NCI-H2171 (cell line): ENCODE measurements at places on chromosomes 12 and 14.

DNA sequence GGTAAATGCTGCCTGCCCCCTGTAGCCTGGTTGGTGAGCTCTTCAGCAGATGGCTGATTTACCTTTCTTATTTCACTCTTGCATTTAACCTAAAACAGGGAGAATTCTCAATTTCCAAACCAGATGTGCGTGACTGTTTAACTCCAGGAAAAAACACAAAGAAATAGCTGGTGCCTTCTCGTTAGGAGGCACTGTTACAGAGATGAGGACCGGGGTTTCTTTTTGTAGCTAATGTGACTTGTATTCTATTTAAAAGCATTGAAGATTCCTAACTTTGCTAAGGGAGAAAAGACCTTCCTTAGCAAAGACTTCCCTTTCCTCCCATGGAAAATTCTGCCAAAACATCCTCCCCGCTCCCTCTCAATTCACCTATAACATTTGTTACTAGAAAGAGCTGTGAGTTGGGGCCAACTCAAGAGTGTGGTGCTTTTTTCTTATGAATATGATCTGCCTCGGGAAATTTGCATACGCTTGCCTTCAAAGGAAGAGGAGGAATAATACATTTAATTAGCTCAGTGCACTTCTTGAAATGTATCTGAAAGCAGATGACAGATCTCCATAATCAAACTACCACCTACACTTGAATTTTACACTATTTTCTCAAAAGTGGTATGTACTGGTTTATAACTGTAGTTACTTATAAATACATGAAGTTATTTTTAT, 102.0 kb upstream of the ARID2 start:
- DNase-seq: no peak

DNA sequence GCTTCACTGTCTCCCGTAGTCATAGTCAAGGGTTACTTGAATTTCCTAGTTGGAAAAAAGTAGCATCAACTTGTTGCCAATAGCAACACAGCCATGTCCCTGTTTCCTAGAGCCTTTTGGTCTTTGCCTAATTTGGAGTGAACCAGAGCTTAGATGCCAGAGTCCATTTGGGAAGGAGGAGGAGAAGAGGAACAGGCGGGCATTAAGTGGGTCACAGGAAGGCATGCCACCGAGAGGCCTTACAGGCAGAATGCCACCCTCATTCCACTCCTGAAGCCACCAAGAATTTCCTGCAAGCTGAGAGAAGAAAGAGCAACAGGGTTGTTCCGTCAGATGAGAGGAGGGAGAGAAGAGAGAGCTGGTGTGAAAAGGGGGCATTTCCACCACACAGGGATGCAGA, 339.5 kb downstream of the DPF3 start:
- no peak for DNase-seq

GRCh38 chr12:2623472-2623871, 171.3 kb upstream of the FKBP4 start:
- no peak for DNase-seq

- DNase-seq: no peak
Observed at GRCh38 chr12:130083734-130084133, 78.5 kb upstream of the FZD10 start.

- no peak for DNase-seq
Observed at GRCh38 chr12:12229556-12230092, 37.2 kb downstream of the LRP6 start.

DNA sequence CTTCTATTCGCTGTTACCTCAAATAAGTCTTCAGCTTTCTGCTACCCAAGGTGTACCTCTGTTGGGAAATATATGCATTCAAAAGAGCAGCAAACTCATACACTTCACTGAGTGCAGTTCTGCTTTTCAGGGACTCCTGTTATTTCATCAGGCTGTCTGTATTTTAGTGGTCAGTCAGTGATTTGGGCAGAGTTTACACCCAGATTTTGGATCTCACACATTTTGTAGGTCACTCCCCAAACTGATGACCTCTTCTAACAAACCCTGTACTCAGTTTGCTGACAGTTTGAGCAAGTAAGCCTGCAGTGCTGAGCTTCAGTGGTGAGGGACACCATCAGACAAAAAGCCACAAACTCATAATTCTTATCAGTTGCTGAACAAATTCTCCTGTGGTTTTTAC, 8.2 kb upstream of the WASHC4 start:
- DNase-seq: no peak

- no peak for DNase-seq
Observed at GRCh38 chr12:38490941-38491340, 174.4 kb downstream of the ALG10B start.

DNA sequence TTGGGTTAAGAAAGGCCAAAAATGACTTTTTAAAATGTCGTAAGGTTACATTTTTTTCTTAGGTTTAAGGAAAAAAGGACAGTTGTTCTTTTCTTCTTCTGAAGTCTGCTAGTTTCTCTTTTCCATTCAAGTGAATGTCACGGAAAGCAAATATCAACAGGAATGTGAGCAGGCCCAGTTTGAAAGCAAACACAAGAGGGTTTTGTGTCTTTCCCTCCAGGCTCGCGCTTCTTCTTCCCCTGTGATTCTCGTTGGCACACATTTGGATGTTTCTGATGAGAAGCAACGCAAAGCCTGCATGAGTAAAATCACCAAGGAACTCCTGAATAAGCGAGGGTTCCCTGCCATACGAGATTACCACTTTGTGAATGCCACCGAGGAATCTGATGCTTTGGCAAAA, 85.4 kb downstream of the LRRK2 start:
- no peak for DNase-seq

GRCh38 chr12:75190846-75191245, 18.8 kb downstream of the KCNC2 start:
- DNase-seq: no peak

- DNase-seq: no peak
Observed at GRCh38 chr14:100333311-100333710, 10.2 kb downstream of the SLC25A47 start.

DNA sequence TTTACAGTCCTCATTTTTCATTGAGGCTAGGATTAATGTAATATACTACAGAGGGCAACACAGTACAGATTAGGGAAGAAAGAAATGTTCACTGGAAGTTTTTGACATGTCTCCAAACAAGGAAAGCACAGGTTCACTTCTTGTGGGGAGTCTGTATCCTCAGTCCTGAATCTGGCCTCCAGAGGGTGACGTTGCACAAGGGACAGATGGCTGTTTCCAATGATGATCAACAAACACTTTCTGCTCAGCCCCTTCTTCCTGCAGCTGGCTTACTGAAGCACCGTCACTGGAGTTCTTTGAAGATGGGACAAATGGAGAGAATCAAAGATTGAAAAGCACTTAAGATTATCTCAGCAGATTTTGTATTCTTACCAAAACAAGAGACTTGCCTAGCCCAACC, 123.3 kb upstream of the OR4E1 start:
- DNase-seq: no peak

DNA sequence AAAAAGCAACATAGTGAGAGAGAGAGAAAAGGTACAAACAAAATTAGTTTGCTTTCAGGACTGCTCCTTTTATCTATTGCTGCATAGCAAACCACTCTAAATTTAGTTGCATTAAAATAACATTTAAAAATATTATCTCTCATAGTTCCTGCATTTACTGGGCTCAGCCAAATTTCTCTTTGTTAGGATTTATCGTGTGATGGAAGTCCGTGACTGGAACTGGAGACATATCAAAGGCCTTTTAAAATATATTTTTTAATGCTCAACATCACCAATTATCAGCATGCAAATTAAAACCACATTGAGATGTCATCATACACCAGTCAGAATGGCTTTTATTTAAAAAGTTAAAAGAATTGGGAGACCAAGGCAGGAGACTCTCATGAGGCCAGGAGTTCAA, 107.6 kb upstream of the SYT1 start:
- no peak for DNase-seq

- DNase-seq: no peak
Observed at GRCh38 chr12:116319898-116320621, 42.6 kb upstream of the MED13L start.

DNA sequence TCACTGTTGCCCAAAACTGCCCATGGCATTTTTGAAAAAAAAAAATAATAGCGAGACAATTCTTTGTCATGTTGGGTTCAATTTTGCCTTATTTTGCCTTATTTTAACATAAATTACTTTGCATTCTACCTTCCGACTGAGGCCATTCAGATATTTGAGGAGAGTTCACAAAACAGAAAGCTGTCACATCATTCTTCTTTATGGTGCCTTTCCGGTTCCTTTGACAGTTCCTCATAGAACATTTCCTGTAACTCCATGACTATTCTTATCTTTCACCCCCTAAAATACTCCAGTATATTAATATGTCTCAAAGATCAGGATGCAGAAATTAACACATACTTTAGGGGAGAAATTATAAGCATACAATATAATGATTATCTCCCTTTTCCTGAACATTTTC, 476.7 kb downstream of the NOVA1 start:
- DNase-seq: no peak

- peak; percentile 10 for DNase-seq
Observed at GRCh38 chr12:90959538-90960139, 4.7 kb upstream of the CCER1 start.

DNA sequence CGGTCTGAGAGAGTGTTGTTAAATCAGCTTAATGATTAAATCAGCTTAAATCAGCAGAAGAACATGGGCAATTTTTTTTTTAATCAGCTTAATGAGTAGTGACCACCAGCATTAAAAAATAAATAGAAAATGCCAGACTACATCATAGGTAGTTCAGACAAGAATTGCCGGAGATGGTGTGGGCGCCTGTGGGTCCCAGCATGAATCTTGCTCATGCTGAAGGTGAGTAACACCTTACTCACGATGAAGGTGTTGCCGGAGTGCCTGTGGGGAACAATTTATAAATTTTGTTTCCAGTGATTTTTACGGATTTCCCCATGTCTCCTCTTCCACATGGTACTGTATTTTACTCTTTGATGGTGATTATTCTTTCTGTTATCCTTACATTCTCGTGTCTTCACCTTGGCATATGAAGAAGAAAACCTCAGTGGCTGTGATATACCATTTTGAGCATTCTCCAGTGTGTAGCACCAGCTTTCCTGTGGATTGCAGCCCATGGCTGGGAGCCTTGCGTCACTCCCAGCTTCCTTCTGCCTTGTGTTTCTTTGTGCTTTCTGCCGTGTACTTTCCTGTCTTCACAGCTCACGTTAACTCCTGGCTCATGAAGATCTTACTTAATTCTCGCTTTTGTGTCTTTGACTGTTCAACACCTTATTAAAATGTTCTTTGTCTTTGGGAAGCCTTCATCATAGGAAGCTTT, 4.7 kb downstream of the TDRD9 start:
- DNase-seq: no peak

DNA sequence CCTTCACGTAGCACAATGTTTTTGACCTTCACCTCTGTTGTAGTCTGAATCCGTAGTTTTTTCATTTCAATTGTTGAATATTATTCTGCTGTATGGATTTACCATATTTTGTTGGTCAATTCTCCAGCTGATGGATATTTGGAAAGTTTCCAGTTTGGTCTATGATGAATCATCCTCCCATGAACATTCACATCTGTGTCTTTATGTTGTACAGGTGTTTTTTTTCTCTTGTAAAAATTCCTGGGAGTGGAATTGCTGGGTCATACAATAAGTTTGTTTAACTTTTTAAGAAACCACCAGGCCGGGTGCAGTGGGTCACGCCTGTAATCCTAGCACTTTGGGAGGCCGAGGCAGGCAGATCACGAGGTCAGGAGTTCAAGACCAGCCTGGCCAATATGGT, 36.7 kb upstream of the GNG2 start:
- DNase-seq: no peak

DNA sequence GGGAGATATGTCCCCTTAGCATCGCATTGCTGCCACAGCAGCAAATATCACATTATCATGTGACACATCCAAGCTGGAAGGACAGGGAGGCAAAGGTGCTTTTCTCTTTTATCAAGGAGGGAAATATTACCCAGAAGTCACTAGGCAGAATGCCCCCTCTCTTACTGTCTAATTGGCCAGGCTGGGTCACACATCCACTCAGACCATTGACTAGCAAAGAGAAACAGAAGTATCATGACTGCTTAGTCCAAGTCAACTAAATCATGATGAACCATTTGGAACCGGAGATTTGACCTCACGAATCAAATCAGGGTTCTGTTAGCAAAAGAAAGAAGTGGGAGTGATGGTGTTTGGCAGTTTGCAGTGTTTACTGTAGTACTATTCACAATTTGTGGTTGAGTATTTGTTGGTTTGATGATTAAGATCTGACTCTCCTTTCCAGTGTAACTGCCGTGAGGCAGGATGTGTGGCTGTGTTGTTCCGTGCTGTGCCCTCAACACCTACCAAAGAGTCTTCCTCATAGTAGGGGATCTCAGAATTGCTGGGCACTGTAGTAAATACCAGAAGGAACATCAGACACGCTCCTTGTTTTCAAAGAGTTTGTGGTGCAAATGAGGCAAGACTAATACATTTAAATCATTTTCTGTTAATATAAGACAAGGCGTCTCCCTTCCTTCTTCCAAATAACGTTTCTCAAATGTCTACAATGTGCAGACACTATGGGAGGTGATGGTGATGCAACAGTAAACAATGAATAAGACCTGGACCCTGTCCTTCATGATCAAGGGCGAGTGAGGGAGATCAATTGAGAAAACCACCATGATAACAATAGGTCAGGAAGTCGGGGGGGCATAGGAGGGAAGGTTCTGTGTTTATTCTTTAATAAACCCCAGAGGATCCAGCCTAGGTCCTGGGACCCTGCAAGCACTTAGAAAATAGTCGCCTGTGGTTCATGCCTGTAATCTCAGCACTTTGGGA, 194.4 kb upstream of the CRY1 start:
- DNase-seq: no peak

DNA sequence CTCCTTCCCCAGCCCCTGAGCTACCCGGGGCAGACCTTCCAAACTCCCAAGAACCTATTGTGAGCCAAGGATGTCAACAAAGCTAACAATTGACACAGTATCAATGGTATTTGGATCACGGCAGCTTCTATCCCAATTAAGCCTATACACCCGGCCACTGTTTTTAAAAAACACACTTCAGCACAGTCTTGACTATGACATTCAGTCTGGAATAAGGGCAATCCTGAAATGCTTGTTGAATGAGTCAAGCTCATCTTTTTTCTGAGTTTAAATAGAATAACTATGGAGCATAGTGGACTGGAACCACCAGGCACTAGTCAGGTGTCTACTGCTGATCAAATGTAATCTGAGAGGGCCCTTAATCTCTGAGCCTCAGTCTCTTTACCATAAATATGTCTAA, 5.7 kb downstream of the DENND5B start:
- no peak for DNase-seq

DNA sequence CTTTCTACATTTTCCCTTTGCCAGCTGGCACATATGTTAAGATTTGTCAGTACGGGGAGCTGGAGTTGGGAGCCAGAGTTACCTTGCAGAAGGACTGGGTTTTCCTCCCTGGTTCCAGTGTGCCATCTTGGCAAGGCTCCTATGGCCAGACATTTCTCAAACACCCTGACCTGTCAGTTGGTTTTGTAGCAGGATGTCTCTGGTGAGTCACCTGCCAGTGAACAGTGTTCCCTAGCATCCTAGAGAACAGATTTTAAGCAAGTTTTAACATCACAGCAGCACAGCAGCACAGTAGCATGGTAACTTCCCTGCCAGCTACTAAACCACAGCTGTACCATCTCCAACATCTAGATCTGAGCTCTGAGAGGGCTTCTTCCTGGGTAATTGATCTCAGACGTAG, 26.2 kb upstream of the KTN1 start:
- no peak for DNase-seq
